ENCODE measurements at places on chromosomes 2 and 18.

GRCh38 chr2:229947544-229947943 lies 25.2 kb downstream of the FBXO36 start:
- H3K27me3 ChIP-seq = no peaks in the 10 kb centered on the region
- DNase-seq = no peak
- H3K27ac ChIP-seq = no peak overlapping the region
- H3K4me1 ChIP-seq = no peaks in the 10 kb centered on the region
- H3K36me3 ChIP-seq = no peaks in the 10 kb centered on the region
- H3K4me3 ChIP-seq = no peak overlapping the region

- no peaks in the 10 kb centered on the region for H3K27me3 ChIP-seq
- no peaks in the 10 kb centered on the region for H3K36me3 ChIP-seq
Observed at GRCh38 chr2:75303227-75303626, 103.9 kb upstream of the TACR1 start.

DNA sequence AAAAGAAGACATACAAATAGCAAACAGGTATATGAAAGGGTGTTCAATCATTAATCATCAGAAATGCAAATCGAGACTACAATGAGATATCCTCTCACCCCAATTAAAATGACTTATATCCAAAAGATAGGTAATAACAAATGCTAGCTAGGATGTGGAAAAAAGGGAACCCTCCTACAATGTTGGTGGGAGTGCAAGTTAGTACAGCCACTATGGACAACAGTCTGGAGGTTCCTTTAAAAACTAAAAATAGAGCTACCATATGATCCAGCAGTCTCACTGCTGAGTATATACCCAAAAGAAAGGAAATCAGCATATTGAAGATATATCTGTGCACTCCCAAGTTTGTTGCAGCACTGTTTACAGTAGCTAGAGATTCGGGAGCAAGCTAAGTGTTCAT lies 271.5 kb downstream of the MBD5 start:
- no peaks in the 10 kb centered on the region for H3K27me3 ChIP-seq
- no peaks in the 10 kb centered on the region for H3K4me1 ChIP-seq
- H3K27ac ChIP-seq = no peak overlapping the region
- no peak overlapping the region for H3K4me3 ChIP-seq
- H3K36me3 ChIP-seq = no peaks in the 10 kb centered on the region

DNA sequence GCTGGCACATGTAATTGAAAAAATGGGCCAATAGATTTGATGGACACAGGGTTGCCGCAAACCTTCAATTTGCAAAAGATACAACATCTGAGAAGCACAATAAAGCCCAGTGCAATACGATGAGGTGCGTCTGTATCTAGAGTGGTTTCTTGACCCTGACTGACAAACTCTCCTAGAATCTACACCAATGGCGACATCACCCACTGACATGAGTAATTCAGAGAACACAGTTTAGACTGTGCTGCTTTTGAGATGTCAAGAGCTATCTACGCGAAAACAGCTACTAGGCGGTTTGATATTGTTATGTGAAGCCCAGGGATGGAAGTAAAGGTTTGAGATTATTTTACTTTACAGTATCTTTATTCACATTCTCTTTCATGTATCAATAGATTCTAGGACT lies 104.9 kb downstream of the EIPR1 start:
- no peaks in the 10 kb centered on the region for H3K27me3 ChIP-seq
- no peak overlapping the region for H3K27ac ChIP-seq
- no peak for DNase-seq
- no peaks in the 10 kb centered on the region for H3K4me1 ChIP-seq
- no peaks in the 10 kb centered on the region for H3K36me3 ChIP-seq

DNA sequence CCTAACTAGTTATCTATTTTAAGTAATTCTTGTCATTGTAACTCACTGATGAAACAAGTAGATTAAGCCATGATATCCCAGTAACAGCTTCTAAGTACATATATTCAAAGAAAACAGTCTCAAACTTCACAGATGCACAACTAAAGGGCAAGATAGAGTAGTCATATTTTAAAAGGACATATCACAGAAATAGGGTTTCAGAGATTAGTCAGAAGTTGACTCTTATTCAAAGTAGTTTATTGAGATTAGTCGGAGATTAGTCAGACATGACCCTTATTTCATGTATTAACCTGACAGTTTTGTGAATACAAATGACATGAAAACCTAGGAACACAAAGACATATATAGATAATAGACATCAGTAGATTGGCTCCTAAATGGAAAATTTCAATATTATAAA lies 15.9 kb upstream of the CHAC2 start:
- no peaks in the 10 kb centered on the region for H3K27me3 ChIP-seq
- H3K4me1 ChIP-seq = no peaks in the 10 kb centered on the region
- no peak for DNase-seq
- no peak overlapping the region for H3K27ac ChIP-seq
- no peak overlapping the region for H3K4me3 ChIP-seq

DNA sequence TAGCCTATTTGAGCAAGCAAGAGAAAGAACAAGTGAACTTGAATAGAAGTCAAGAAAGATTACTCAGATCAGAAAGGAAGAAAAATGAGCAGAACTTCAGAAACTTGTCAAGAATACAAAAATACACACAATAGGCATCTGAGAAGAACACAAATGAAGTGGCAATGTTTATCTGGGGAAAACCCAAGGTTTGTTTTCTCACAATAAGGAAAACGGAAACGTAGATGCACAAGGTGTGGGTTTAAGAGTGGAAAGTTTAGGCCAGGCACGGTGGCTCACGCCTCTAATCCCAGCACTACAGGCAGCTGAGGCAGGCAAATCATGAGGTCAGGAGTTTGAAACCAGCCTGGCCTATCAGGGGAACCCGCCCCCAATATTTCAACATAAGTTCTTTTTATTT lies 159.5 kb upstream of the GYPC start:
- H3K4me3 ChIP-seq = no peak overlapping the region
- no peaks in the 10 kb centered on the region for H3K4me1 ChIP-seq
- H3K27me3 ChIP-seq = no peaks in the 10 kb centered on the region
- no peak overlapping the region for H3K27ac ChIP-seq
- DNase-seq = no peak

DNA sequence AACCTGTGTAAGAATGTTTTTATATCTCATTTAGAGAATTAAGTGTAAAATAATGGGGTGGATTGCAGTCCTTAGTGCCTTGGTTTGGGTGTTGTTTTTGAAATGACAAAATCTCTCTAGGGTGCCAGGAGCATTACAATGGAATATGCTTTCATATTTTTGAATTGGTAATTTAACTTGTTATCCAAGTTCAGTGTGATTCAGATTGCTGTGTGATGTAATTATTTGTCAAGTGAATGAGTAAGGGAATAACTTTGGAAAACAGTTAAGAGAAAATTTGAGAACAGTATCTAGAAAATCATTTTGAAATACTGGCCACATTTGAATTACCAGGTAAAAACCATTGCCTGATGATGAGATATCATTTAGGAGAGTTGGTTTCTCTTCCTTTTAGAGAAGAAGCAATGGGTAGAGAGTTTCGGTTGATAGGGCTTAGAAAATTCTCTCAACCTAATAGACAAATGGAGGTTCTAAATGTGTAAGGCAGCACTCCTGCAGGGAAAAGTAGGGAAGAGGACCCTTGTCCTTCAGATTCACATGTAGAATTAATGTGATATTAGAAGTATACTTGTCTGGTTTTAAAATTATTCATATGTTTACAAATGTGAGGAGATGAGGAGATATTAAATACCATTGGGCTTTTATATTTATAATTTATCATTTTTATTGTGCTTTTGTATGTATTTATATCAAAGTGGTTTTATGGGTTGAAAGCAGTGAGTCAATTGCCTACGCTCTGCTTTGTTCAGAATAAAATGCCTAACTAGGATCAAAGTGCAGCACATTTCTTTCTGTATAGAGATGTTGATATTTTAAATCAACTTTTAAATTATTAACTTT lies 124.8 kb downstream of the PHLPP1 start:
- peaks cover 33% of the 10 kb centered on the region for H3K4me1 ChIP-seq
- H3K27me3 ChIP-seq = no peaks in the 10 kb centered on the region
- DNase-seq = no peak

DNA sequence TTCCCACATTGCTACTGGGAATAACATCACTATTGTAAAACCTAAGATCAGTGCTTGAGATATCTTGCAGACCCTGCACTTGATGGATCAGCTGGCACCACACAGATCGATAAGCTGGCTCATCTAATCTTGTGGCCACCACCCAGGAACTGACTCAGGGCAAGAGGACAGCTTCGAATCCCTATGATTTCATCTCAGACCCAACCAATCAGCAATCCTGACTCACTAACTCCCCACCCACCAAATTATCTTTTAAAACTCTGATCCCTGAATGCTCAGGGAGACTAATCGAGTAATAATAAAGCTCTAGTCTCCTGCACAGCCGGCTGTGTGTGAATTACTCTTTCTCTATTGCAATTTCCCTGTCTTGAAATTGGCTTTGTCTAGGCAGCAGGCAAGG lies 11.3 kb upstream of the TEX44 start:
- H3K4me3 ChIP-seq = no peak overlapping the region
- no peaks in the 10 kb centered on the region for H3K4me1 ChIP-seq
- no peak overlapping the region for H3K27ac ChIP-seq

DNA sequence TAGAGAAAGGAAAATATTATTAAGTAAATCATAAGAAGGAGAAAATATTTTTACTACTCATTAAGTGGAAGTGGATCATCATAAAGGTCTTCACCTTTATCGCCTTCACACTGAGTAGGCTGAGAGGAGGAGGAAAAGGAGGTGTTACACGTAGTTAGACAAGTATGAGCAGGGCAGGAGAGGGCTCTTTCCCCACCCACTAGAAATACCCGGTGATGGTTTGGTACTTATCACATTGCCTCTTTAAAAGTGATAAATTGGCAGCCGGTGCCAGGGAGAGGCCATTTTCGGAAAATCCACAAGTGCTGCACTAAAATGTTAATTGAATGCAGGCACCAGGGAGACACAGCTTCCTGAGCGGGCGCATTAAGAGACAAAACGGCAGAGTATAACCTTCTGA lies 598.7 kb upstream of the SOX11 start:
- no peaks in the 10 kb centered on the region for H3K27me3 ChIP-seq
- H3K27ac ChIP-seq = no peak overlapping the region
- H3K36me3 ChIP-seq = no peaks in the 10 kb centered on the region
- no peak overlapping the region for H3K4me3 ChIP-seq
- DNase-seq = no peak

DNA sequence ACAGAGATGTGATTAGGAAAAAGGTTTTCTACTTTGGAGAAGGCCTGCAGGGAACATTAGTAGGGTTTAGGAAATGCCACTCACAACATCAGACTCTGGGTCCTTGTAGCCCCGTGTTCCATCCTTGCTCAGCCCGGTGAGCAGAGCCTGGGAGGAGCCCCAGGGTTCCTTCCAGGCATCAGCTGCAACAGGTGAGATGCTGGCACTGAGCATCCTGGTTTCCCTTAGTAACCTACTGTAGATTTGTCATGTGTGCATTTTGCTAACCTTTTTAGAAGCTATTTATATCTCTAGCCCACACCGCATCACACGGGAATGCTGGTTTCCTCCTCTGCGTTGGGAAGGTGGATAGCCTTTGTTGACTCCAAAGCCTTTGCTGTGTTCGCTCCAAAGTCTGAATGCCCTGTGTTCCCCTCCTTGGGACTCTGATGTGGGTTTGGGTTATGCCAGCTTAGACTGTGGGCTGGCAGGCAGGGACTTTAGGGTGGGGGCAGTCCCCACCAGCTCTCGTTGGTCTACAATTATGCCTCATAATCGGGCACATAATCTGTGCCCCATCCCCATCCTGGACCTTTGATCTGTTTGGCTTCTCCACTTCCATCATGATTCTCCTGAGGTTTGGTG lies 69.3 kb downstream of the TMEM247 start:
- no peak overlapping the region for H3K4me3 ChIP-seq
- no peak for DNase-seq
- H3K36me3 ChIP-seq = no peaks in the 10 kb centered on the region
- no peak overlapping the region for H3K27ac ChIP-seq

Measured in body of pancreas (tissue), 4 donors.